ENCODE measurements at places on chromosomes 2 and 18. TPM values are rescaled to one million over a fixed set of nuclear protein-coding genes. Genes with fewer than 3 reads are reported as not detected.
A peak's percentile ranks its signal among the peaks of the same experiment; 100 is the strongest.

- DNase-seq: no peak
Observed at GRCh38 chr18:76281565-76281964, 213.5 kb downstream of the ZNF516 start.

GRCh38 chr2:96164459-96165184 lies 19.4 kb upstream of the DUSP2 start:
- DNase-seq: peak; percentile 81

Gene CYTIP
- total RNA-seq: 389 TPM

Gene MYOM1
- total RNA-seq: 2.4 TPM

DNA sequence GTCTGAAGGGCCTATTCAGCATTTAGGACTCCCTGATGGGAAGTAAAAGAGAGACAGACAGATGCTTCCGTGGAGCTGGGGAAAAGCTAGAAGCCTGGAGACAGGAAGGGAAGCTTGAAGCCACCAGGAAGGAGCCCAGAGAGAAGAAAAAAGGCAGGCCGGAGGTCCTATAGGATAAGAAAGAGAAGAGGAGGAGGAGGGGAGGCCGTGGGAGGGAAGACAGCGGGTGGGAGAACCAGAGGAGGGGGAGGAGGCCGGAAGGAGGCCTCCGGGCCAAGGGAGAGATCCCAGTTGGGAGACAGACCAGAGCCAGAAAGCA lies 107.1 kb upstream of the PKDCC start:
- no peak for DNase-seq

DNA sequence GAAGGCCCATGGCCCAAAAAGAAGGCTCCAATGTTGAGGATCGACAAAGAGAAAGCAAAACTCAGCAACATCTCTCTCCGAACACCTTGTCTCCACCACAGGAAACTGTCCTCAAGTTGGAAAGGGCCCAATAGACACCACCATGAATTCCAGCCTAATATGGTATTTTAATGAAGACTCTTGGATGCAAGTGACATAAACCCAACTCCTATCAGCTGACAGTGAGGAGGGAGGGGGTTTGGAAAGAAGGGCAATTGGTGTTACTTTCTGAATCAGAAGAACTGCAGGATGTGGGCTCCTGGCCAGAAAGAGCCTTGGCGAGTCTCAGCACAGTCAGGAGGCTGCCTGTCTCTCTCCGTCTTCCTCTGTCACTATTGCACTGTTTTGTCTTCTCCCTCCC lies 40.3 kb upstream of the SIGLEC15 start:
- DNase-seq: peak; percentile 42

DNA sequence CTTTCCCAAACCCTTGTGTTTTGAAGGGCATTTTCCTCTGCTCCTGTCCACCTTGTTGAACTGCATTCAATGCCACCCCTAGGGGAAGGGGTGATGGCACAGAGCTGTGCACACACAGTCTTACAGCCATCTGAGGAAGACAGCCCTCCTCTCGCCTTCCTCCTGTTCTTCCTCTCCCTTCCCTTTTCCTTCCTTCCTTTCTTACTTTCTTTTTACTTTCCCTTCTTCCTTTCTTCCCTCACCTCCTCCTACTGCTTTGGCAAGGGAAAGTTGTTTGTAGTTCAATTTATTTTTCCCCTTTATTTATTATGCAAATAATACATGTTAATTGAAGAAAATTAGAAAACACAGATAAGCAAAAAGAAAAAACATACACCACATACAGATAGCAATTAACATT lies 99.4 kb downstream of the CDH20 start:
- DNase-seq: no peak

Gene DSC1
- not detected for total RNA-seq

Gene SESTD1
- total RNA-seq: 13.8 TPM

- DNase-seq: no peak
Observed at GRCh38 chr2:108074946-108075345, 88.6 kb downstream of the SLC5A7 start.

Gene CIB4
- total RNA-seq: not detected
